ENCODE measurements at places on chromosomes 16 and 17. TPM values are rescaled to one million over a fixed set of nuclear protein-coding genes. Genes with fewer than 3 reads are reported as not detected.

Gene RILP
- 6.8 TPM for total RNA-seq

Gene ALDH3A2
- total RNA-seq = 22.6 TPM

Gene RAPGEFL1
- total RNA-seq = 3.8 TPM

Gene DCAKD
- total RNA-seq = 28.7 TPM

Gene ZNF423
- not detected for total RNA-seq

Gene PRSS36
- 2.0 TPM for total RNA-seq

Gene HAS3
- total RNA-seq = 0.43 TPM

Gene MMP25
- total RNA-seq = 34.8 TPM
